ENCODE measurements at places on chromosomes 4 and X.

- no peak for DNase-seq
Measured at GRCh38 chr4:5969777-5970176, 48.5 kb downstream of the C4orf50 start.

DNA sequence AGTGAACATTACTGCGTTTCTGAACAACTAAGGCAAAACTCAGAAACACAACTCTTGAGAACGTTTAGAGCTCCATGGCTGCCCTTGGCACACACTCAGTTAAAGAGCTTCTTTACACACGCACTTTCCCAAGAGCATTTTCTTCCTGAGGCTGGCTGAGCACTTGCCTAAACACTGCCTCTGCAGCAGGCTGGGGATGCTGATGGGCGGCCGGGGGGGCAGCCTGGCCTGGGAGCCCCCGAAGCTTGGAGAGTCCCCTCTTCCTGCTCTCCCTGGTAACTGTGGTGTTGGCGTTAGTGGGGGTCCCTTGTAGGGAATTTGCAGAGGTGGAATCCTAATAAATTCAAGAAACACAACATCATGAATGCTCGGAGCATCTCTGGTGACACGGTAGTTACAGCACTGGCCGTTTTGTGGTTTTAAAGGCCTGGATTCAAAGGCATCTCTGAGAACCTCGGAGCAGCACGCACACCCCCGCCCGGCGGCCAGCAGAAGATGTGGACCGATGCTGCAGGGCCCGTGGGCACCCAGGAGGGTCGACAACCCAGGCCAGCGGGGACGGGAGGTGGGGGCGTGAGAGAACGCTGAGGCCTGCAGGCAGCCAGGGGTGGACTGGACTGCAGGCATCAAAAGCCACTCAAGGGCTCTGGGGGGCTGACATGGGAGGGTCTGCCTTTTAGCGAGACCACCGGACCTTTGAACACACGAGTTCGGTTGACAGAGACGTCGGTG, 45.4 kb downstream of the FGFRL1 start:
- DNase-seq = no peak

- DNase-seq = no peak
Measured at GRCh38 chrX:40780951-40781350, 45.6 kb upstream of the MED14 start.

GRCh38 chrX:2398064-2398656, 102.6 kb downstream of the DHRSX start:
- peak; percentile 73 for DNase-seq

DNA sequence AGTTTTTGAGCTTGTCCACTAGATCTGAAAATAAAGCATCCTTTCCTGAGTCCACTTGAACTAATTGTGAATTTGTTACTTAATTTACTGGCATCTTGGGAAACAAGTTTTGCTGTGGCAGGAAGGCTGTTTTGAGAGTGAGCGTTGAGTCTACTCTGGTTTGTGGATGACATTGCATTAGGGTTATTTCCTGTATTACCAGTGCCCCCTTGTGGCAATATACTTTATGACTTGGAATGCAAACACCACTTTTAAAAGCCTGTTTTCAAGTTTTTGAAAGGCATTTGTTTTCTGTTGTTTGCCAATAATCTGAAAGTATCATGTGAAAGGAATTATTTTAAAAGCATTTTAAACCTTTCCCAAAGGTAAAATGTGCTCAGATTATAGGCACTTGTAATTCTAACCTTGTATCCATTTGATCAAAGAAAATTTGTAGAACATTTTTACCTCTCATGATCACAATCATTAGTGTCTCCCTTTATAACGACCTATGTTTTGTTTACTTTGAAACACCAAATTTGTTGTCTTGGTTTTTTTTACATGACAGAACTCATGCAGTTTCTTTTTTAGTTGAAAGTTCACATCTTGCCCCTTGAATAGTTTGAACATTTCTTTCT, 18.0 kb upstream of the CYP2U1 start:
- peak; percentile 59 for DNase-seq

DNA sequence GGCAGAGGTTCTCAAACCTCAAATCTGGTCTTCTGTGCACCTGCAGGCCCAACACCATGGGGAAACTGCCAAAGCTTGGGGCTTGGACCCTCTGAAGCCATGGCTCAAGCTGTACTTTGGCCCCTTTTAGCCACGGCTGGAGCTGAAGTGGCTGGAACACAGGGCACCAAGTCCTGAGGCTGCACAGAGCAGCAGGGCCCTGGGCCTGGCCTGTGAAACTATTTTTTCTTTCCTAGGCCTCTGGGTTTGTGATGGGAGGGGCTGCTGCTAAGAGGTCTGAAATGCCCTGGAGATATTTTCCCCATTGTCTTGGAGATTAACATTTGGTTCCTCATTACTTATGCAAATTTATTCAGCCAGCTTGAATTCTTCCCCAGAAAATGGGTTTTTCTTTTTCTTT, 18.3 kb upstream of the PI4K2B start:
- no peak for DNase-seq
